ENCODE measurements at places on chromosomes 16 and 17. TPM values are rescaled to one million over a fixed set of nuclear protein-coding genes. Genes with fewer than 3 reads are reported as not detected.

The MEIOB gene
- not detected for polyA plus RNA-seq

DNA sequence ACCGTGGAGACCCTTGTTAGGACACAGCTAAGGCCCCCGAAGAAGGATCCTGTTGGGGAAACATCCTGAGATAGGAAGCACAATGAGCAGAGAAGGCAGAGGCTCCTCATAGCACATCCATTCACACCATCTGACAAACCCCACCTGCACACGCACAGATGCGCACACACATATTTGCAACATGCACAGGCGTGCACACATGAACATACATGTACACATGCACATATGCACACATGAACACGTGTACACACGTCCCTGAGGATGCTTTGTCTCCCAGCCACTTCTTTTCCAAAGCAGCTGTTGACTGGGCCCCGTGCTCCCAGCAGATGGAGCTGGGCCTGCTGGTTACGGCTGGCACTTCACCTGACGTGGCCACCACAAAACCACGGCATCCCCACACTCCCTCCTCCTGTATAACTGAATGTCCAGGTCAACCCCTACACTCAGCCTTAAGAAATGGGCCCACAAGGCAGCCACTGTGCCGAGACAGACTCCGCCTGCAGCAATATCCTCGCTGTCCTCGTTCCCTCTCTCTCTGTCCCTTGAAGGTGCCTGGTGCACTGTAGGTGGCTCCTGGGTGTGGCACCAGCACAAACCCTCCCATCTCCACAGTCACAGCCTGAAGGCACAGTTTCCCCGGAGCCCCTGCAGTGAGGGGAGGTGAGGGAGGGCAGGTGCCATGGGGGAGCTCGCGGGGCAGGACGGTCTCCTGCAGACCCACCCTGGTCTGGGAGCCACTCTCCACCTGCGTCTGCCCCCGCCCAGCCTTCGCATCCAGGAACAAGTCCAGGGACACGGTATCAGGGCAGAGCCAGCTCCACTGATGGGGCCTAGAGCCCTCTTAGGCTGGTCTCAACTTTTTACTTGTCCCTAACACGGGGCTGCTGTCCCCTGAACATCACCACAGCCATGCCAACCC, 183.0 kb downstream of the RBFOX3 start:
- DNase-seq = no peak

The GINS3 gene
- 2.1 TPM for polyA plus RNA-seq

DNA sequence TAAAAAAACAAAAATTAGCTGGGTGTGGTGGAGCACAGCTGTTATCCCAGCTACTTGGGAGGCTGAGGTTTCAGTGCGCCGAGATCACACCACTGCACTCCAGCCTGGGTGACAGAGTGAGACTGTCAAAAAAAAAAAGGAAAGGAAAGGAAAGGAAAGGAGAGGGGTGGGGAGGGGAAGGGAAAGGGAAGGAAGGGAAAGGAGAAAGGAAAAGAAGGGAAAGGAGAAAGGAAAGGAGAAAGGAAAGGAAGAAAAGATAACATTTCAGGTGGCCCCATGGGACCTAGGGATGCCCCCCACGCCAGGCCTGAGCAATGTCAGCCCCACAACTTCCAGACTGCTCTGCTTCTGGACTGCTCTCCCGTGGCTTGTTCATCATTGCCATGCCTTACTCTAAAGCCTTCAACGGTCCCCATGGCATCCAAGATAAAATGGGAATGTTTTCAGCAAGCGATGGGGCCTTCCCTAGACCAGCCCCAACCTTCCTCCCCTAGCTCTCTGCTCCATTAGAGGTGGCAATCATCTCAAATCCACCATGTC, 36.8 kb downstream of the DDX19A start:
- no peak for DNase-seq

GRCh38 chr16:69077251-69077650, 28.2 kb upstream of the HAS3 start:
- DNase-seq = no peak

DNA sequence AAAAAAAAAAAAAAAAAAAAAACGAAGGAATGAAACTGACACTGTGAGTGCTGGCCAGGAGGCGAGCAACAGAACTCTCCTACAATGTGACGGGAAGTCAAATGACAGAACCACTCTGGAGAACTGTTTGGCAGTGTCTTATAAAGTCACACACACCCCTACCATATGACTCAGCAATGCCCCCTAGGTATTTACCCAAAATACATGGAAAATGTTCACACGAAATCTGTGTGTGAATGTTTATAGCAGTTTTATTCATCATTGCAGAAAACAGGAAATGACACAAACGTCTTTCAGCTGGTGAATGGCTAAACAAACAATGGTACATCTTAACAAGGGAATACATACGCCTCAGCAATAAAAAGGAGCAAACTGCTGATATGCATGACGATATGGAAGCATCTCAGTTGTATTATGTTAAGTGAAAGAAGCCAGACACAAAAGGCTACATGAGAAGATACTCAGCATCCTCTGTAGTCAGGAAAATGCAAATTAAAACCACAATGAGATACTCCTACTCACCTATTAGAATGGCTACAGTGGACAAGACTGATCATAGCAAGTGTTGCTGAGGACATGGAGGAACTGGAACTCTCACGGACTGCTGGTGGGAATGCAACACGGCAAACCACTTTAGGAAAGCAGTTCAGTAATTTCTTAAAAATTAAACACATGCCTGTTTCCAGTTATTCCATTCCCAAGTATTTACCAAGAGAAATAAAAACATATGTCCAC, 74.7 kb downstream of the TBC1D16 start:
- DNase-seq = no peak

The C16orf74 gene
- polyA plus RNA-seq = 7.8 TPM

The SEC14L5 gene
- polyA plus RNA-seq = 1.0 TPM

DNA sequence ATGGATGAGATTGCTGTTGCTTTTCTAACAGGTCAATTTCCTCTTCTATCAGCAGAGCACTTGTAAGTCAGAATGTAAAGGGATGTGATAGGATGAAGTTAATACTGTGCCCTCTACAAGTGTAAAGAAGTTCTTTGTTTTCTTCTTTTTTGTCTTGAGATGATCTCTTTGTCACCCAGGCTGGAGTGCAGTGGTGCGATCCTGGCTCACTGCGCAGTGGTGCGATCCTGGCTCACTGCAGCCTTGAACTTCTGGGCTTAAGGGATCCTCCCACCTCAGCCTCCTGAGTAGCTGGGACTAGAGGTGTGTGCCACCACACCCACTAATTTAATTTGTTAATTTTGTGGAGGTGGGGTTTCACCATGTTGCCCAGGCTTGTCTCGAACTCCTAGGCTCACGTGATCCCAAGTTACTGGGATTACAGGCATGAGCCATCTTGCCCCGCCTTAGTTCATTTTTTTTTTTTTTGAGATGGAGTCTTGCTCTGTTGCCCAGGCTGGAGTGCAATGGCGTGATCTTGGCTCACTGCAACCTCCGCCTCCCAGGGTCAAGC, 21.6 kb upstream of the KPNB1 start:
- no peak for DNase-seq

DNA sequence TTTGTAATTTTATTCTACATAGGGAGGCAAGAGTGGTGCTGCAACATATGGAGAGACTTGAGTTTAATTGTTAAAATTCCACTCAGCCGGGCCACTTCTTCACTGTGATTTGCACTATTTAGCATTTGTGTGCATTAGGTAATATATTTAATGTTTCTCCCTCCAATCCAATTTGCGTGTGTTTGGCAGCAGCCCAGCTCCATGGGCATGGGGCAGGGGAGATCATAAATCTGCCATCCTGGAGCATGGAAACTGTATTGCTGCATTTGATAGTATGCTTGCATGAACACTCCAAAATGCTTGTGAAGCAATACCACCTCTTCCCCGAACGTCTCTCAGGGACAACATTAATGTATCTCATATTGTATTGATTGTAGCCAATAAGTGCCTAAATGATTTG, 339.1 kb upstream of the RBFOX1 start:
- DNase-seq = no peak

The WDR90 gene
- 30.3 TPM for polyA plus RNA-seq

DNA sequence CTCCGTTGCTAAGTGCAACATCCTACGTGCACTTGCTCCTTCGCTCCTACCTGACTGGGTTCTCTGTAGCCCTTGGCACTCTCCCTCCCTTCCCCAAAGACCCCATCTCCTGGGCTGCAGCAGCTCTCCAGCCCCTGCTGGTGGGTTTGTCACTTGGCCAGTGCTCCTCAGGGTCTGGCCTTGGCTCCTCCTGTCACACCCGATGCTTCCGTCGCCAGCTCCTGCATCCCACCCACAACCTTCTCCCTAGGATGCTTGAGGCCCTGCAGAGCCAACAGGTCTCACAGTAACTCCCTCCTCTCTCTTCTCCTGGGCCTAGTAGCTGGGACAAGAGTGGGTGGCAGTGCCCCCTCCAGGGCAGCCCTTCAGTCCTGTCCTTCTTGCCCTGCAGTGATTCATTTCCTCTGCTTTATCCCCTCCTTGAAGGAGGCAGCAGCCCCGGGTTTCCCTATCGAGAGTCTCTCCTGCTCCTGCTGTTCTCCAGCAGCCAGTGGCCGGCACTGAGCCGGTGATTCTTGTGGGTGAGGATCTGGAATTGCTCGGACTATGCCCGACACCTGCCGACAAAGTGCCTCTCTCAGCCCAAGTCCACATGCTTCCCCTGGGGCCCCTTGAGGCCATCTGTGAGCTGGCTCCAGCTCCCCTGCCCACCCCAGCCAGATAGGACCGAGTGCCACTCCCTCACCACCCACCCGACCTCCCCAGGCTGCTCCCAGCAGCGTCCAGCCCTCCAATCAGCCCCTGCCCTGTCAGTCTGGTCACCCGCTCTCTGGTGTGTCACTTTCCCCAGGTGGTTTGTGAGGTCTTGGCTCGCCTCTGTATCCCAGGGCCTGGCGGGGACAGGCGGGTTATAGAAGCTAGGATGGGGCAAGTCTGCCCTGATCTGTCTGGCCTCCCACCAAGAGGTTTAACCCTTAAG, 3.8 kb downstream of the LITAFD start:
- DNase-seq = peak; percentile 81

The NSMCE1 gene
- 58.2 TPM for polyA plus RNA-seq

The PYY gene
- polyA plus RNA-seq = 0.28 TPM

DNA sequence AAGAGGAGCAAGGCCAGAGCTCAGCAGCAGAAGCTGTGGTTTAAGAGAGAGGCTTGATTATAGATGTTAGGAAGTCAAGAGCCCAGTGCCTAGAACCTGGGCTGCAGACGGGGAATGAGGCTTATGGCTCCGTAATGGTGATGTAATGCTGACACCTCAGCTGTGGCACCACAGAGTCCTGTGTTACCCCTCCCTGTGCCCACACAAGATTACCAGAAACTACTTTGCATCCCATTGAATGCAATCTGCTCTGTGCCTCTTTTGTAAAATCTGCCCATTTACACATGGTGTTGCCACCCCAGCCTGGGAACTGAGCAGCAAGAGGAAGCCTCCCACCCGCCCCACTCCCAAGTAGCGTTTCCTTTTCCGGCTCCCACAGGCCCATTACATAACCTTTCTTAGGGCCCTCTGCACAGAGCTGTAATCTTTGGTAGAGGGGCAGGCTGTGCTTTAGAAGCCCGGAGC, 57.0 kb downstream of the PITPNC1 start:
- no peak for DNase-seq

Measured in hepatocyte (in vitro differentiated cells).